B cell (primary cell): ENCODE measurements at places on chromosomes 1 and 21. TPM values are rescaled to one million over a fixed set of nuclear protein-coding genes. Genes with fewer than 3 reads are reported as not detected.

GNPAT gene
- 48.0 and 49.0 TPM in 2 replicates for total RNA-seq

DNA sequence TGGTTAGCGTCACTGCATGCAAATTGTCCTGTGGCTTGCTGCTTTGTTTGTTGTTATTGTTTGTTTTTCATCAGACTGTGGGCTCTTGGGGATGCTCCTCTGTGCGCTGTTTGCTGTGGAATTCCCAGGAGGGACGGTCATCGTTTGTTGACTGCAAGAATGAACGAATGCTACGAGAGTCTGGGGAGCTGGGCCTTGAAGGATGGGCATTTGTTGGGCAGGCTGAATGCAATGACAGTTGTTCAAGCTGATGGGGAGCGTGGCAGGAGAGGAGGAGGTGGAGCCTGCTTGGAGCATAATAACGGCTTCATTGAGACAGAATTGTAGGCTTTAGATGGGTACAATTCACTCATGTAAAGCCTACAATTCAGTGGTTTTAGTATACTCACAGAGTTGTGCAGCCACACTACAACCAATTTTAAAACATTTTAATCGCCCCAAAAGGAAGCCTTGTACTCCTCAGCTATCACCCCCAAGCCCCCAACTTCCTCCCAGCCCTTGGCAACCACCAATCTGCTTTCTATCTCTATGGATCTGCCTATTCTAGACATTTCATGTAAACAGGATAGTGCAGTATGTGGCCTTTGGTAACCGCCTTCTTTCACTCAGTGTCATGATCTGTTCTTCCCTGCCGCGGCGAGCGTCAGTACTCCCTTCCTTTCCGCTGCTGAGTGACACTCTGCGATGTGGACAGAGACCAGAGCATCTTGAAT lies 190.2 kb downstream of the CAMTA1 start:
- H3K27me3 ChIP-seq, result no peaks in the 10 kb centered on the region
- no peaks in the 10 kb centered on the region for H3K36me3 ChIP-seq
- H3K4me3 ChIP-seq, result no peak overlapping the region
- no peak overlapping the region for H3K27ac ChIP-seq

GRCh38 chr1:196144588-196144987 lies 463.7 kb downstream of the KCNT2 start:
- no peaks in the 10 kb centered on the region for H3K36me3 ChIP-seq
- DNase-seq, result no peak
- H3K27me3 ChIP-seq, result no peaks in the 10 kb centered on the region
- H3K27ac ChIP-seq, result no peak overlapping the region

SPATA45 gene
- total RNA-seq, result 0.64 TPM in 1 of 2 replicates, not detected in the other
